ENCODE measurements at places on chromosomes 2 and 18.

GRCh38 chr2:201223089-201224073 is 37.0 kb upstream of the CASP8 start:
- no peak for DNase-seq

DNA sequence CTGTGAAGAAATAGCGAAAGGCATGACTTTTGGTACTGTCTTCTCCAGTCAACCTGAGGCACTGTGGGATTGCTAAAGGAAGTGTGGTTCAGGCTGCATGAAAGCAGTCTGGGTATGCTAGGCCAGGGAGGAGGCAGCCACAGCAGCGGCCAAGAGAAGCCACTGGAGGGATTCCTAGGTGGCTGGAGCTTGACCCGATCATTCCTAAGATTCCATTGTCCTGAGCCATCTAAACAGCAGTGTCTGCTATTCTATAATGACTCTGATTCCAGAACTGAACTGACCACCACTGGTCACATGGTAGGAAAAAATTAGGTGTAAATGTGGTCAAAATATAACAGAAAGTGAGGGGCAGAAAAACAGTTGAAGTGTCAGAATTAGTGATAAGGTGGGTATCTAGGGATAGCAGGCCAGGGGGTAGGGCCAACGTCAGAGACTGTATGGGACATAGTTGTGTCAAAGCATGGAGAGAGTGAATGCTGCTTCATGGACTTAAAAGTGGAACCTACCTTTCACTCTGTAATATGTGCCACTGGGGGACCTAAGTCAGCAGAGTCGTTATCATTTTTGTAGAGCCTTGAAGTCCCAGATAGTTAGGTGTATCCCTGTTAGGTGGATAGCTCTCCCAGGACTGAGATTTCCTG is 204.6 kb downstream of the CTNNA2 start:
- no peak for DNase-seq

DNA sequence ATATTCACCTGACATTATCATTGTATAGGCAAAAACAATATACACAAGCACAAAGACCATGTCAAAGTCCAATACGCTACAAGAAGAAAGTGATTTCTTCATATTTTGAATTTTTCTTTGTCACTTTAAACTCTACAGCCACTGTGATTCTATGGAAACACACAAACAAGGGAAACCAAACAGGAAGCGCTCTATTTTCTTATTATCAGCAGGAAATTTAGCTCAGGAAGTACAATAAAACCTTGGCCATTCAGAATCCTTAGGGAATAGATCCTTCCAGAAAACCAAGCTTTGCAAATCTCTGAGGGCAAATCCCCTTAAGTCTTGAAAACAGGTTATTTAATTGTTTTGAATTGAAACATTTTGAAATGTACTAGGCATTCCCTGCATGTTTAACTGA is 336.2 kb downstream of the EPHA4 start:
- no peak for DNase-seq

DNA sequence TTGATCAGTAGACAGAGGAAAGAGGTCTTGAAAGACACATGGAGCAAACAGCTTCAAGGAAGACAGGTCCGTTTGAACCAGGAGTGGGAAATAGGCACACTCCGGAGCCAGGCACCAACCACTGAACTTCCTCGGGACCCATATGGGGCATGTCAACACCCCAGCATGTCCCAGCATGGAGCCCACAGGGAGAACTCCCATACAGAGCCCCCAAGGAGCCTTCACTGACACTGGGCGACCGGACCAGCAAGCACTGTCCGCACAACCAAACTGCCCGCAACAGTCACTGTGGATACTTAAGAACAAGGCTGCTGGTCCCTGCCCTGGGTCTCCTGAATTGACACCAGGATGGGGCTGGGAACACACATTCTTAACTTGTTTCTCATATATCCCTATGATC is 286.2 kb upstream of the SALL3 start:
- DNase-seq: no peak

DNA sequence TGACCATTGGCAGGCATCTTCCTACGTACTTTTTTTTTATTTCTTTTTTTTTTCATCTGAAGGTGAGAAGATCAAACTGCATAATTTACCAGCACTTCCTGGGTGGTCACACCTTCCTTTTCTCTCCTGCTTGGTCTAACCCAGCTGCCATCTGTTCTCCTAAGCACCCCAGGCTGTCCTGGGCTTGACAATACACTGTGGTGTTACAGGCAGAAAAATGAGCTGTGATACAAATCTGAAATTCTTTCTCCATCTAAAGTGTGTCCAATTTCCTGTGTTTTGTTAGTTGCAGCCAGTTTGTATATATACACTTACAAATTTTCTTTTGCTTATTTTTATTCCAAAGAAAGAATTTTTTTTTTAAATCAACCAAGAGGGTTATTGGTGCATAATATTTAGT is 786.0 kb upstream of the ZEB2 start:
- DNase-seq: no peak

GRCh38 chr2:96530474-96531357 is 5.8 kb upstream of the ARID5A start:
- DNase-seq: no peak

- DNase-seq: no peak
Observed at GRCh38 chr18:37987901-37988300, 422.3 kb upstream of the CELF4 start.

- DNase-seq: no peak
Observed at GRCh38 chr2:197673106-197673505, 2.3 kb downstream of the RFTN2 start.

DNA sequence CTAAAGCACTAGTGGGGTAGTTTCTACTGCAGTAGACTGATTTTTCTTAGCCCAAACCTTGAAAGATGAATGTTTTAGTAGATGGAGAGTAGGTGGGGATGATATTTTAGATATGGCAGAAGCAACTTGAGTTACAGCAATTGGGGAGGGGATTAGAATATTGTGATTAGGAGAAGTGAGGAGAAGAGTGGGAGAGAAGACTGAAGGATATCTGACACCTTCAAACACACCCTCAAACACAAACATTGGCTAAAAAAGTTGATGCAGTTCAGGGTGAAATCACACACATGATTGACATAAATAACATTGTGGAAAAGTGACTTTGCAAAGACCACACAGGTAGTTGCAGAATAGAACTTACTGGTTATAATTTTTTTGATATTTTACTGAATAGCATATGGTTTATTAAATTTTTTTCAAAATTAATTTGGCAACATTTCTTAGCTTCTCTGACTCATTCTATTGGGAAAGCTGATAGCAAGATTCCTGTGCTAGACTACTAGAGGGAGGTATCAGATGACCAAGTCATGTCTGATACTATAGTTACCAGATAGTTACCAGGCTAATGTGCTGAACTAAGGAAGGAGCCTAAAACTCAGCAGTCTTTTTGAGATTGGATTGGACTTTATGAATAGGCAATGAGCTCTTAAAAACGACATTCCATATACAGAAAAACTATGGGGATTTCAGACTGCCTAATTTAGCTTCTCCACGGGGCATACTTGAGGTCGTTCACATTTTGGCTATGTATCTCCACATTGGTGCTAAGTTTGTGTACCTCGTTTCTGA is 73.0 kb downstream of the ACTR3 start:
- no peak for DNase-seq

- DNase-seq: no peak
Observed at GRCh38 chr2:54966165-54966832, 84.0 kb downstream of the RTN4 start.

Measured in NCI-H1048 (cell line).